ENCODE measurements at places on chromosomes 12 and 14. TPM values are rescaled to one million over a fixed set of nuclear protein-coding genes. Genes with fewer than 3 reads are reported as not detected.

DNA sequence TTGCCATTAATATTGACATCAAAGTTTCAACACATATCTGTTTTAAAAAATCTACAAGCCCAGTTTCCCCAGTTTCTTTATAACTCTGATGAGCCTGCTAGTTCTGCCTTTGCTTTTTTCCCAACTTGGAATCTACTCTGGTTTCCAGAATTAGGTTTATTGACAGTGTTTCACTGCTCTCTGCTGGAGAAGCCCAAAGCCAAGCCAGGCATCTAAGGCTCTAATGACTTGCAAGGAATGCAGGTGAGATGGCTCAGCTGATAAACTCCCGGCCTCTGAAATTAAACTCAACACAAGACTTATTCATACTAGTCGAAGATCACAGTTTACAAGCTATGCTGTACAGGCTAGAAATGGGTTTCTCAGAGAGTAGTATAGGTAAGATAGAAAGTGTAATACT is 54.3 kb downstream of the HMGA2 start:
- no peaks in the 10 kb centered on the region for H3K27me3 ChIP-seq
- peaks cover 12% of the 10 kb centered on the region for H3K36me3 ChIP-seq
- DNase-seq = no peak
- no peak overlapping the region for H3K4me3 ChIP-seq
- no peak overlapping the region for H3K27ac ChIP-seq

GRCh38 chr12:104665296-104665695 is 208.5 kb downstream of the CHST11 start:
- no peak for DNase-seq
- peaks cover 55% of the 10 kb centered on the region for H3K4me1 ChIP-seq
- no peak overlapping the region for H3K27ac ChIP-seq
- peaks cover 4% of the 10 kb centered on the region for H3K36me3 ChIP-seq
- no peak overlapping the region for H3K4me3 ChIP-seq

P3H3 gene
- 13.7 TPM for total RNA-seq

- DNase-seq = no peak
- H3K27ac ChIP-seq = no peak overlapping the region
- peaks cover 8% of the 10 kb centered on the region for H3K4me1 ChIP-seq
- H3K27me3 ChIP-seq = no peaks in the 10 kb centered on the region
- H3K4me3 ChIP-seq = no peak overlapping the region
These were observed 103.8 kb downstream of the RFLNA start for GRCh38 chr12:124398578-124399227.

DNA sequence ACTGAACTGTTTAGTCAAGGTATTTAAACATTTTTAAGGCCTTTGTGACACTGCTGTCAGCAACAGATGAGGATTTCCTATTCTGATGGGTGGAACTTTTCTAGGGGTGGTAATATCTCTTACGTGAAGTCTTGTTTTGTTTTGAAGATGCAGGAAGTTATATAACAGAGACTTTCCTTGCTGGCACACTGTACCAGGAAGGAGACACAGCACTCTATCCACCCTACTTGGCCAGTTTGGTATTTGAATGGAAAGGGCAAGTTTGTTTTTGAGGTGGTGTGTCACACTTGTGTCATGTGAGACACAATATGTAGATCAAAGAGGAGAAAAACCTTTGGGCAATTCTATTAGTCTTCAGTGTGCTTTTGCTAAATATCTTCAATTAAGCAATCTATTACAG is 51.6 kb upstream of the SRP54 start:
- H3K27me3 ChIP-seq = no peaks in the 10 kb centered on the region
- DNase-seq = no peak
- H3K4me3 ChIP-seq = no peak overlapping the region
- H3K27ac ChIP-seq = no peak overlapping the region
- no peaks in the 10 kb centered on the region for H3K4me1 ChIP-seq
